ENCODE measurements at places on chromosomes 16 and 17.

DNA sequence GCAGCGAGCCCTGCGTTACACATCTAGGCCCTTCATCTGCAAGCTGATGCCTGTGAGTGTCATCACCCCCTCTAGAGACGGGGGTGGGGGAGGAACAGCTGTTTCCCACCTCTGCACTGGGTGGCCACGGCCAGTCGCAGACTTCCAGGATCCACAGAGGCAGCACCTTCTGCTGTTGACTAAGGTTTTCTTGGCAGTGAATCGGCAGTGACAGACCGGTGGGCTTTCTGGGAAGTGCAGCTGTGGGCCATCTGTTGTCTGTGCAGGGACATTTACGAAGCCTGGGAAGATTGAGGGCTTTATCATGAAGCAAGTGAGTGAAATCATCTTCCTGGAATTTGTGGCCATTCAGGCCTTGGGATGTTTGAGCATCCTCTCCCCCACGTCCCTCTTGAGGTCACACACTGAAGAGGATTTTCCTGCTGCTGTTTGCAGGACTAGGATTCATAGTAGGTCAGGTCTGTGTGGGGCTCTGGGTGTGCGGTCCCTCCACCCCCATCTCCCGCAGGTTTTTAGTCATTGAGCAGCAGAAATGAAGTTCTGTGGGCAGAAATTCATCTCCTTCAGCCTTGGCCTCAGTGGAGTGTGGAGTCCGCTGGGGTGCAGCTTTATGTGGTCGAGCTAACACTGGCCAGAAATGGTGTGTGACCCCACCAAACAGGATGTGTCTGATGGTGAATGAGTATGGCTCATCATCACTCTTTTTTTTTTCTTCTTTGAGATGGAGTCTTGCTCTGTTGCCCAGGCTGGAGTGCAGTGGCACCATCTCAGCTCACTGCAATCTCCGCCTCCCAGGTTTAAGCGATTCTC, 12.0 kb downstream of the PGS1 start:
- no peak for DNase-seq

GRCh38 chr16:8605554-8605953, 15.2 kb upstream of the TMEM114 start:
- no peak for DNase-seq

GRCh38 chr16:87316450-87316922, 706 bp downstream of the C16orf95 start:
- no peak for DNase-seq

- no peak for DNase-seq
Observed at GRCh38 chr16:85057948-85058347, 30.4 kb downstream of the KIAA0513 start.

DNA sequence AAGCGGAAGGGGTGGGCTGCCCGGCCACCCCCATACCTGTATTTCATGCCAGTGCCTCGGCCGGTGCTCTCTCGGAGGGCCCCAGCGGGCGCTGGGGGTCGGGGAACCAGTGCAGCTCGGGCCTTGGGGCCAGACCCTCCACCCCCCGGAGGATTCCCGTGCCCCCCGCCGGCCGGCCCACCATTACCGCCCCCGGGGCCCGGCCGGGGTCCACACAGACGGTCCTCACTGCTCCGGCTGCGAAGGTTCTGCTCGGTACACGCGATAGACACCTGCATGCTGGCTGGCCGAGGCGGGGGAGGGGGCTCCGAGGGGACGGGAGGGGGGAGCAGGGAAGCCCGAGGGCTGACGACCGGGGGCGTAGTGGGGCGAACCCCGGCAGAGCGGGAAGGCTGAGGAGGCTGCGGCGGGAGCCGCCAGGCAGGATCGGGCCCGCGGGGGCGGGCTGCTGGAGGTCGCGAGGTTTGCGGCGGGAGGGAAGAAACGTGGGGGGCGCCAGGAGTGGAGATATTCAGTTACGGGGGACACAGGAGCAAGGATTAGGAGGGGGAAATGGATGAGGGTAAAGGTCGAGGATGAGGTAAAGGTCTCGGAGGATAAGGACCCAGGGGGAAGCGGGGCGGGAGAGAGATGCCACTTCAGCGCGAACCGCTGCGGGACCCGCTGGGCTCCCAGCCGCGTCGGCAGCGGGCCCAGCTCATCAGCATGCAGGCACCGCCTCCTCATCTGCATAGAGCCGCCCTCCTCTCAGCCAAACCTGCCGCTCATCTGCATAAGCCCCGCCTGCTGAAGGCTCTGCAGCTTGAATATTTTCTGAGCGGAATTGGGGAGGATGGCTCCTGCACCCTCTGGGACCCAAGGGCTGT, at the start of gene KCNAB3:
KCNAB3 (minus strand) TSS at position 699 of the 866 bp plus-strand sequence; CDS start at position 278, 421 bp downstream.
- DNase-seq, result peak; percentile 67

DNA sequence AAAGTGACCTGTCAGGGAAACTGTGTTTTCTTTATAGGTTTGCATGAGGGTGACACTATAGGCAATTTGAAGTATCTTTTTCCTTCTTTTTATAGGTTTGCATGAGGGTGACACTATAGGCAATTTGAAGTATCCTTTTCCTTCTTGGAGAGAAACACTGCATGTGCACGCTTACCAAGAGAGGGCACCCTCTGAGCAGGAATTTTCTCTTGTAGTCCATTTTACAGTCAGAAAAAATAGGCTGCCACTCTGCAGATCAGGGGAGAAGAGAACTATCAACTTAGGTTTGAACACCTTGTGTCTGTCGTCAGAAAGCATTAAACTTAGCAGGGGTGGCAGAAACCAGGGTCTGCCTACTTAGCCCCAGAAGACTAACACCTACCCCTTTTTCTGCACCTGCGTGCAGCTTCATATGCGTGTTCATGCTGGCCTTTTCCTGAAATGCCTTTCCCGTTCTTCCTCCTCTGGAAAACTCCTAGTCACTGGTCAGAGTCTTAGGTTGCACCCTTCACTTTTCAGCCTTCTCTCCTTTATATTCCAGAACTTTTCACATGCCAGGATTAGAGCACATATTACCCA, 16.4 kb upstream of the SMIM36 start:
- DNase-seq, result peak; percentile 16

DNA sequence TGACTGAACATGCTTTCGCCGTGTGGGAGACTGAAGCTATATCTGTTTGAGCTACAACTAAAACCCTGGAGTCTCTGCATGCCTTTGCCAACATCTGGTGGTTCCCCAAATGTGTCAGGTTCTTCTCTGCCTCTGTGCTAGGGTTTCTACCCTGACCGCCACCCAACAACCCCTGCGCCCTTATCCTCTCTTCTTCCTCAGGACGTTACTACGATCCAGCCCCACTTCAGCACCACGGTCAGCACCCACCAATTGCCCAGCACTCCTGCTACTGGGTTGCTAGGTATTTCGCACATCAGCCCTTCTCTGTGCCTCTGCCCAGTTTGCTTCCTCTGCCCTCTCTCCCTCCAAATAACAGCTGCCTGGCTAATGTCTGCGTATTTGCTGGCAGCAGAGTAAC, 106.3 kb upstream of the HSBP1 start:
- DNase-seq, result no peak

DNA sequence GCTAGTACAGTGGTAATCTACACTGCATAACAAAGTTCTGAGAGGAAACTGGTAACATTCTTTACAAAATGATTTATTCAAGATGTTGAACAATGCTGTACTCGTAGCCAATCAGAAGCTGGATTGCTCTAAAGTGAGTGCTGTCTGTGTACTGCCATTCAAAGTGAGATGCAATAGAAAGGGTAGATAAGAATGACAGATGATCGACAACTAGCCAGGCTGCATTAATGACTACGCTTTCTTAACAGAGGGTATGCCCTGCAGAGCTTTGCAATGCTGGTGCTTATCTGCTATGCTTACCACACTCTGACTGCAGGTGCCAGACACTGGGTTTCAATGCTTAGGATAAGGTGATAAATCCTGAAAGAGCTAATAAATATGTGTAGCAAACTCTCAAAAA, 46.1 kb upstream of the SLC25A19 start:
- DNase-seq, result no peak

- no peak for DNase-seq
Observed at GRCh38 chr17:73338050-73338521, 26.3 kb upstream of the CDC42EP4 start.

DNA sequence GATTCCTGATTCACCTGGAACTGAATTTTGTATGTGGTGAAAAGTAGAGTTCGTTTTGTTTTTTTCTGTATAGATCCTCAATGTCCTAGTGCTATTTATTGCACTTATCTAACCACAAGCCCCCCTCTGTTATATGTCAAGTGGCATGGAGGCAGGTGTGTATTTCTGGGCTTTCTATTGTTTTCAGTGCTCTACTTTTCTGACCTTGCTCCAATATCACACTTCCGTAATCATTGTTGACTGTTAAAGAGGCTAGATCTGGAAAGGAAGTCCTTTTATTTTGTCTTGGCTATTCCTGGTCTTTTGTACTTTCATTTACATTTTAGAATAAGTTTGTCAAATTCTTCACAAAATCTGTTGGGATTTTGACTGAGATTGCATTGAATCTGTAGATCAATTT, 26.8 kb upstream of the FBXO47 start:
- no peak for DNase-seq

DNA sequence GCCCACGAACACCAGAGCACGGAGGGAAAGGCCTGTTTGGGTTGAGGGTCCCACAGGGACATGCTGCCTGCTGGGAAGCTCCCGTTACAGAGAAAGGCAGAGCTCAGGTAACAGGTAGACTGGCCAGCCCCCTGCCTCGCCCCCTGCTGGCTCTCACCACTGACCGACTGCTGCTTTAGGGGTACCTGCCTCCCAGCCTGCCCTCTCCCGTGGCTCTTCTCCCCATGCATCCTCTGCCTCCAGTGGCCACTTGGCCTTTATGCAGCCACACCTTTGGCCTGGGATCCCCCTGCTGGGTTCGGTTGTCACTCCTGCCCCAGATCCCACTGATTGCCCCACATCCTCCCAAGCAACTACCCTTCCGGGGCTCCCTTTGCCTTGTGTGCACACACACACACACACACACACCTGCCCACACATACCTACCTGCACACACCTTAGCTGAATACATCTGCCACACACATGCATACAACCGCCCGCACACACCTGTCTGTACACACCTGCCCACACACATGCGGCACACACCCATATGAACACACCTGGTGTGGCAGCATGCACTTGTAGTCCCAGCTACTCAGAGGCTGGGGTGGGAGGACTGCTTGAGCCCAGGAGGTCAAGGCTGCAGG, 7.1 kb downstream of the MCRIP1 start:
- DNase-seq, result no peak

- DNase-seq, result peak; percentile 88
Observed at GRCh38 chr16:4522051-4522581, 16.5 kb downstream of the CDIP1 start.

DNA sequence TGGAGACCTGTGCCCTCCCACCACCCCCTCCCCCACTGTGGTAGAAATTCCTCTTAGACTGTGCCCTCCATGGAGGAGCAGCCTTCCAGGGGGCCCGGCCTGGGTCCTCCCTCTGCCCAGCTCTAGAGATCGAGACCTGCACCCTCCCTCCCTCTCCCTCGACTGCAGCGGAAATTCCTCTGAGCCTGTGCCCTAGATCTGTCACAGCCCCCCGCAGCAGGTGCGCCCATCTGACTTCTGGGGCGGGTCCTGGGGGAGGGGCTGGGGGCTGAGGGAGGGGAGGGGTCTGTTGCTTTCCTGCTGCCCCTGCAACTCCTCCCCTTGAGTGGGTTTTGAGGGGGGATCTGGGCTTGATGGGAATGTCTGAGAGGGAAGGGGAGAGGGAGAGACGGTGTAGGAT, 177.8 kb upstream of the GSE1 start:
- no peak for DNase-seq

DNA sequence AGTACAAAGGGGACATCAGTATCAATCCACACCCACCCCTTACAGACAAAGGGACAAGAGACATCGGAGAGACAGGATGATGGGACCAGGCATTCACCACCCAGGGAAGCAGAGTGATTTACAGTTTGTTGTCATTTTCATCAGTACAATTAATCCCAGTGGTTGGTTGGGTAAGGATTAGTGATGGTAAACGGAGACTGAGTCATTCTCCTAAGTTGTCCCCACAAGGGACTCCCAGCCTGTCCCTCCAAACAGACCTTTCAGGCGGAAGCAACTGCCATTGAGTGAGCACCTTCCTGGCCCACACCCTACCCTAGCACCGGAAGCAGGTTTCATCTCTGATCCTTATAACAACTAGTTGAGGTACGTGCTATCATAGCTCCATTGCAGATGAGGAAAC, 11.2 kb downstream of the PPL start:
- no peak for DNase-seq

DNA sequence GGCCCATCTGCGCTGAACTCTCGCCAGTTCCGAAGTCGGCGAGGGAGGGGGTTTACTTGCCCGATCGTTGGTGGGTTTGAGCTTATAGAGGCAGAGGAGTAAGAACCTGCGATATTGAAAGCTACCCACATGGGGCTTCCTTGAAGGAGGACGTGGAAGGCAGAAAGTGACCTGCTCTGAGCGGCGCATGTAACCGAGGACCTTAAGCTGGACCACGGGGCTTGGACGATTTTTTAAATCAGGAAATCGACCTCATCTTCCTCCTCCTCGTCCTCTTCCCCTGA, 2.0 kb downstream of the PRAC2 start:
- no peak for DNase-seq

- no peak for DNase-seq
Observed at GRCh38 chr16:2282866-2283555, 15.1 kb upstream of the RNPS1 start.

GRCh38 chr16:88012360-88012759, 61.1 kb downstream of the BANP start:
- DNase-seq, result no peak

DNA sequence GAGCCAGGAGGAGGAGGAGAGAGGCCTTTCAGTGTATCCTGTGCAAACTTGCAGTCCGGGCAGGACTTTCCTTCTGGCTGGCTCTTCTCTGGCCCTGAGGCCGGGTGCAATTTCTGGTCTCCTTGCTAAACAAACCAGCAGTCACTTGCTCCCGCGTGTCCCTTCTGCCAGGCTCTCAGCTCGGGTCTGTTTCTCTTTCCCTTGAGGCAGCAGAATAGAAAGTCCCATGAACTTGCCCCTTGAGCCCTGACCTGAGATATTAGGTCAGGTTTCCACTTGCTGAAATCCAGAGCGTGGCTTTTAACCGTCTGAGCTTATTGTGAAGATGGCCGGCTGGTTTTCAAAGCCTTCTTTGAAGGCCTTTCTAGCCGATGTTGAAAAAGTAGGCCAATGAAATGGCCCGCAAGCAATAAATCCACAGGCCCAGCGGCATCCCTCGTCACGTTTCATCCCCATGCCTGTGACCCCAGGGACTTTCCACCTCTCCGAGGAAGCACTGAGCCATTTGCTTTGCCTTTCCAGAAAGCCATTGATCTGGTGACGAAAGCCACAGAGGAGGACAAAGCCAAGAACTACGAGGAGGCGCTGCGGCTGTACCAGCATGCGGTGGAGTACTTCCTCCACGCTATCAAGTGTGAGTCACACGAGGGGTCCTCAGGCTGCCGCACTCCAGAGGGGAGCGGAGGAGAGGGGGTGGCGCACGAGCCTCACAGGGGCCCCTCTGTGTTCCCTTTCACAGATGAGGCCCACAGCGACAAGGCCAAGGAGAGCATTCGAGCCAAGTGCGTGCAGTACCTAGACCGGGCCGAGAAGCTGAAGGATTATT, 4.5 kb downstream of the VPS4A start:
- no peak for DNase-seq

GRCh38 chr17:64154313-64154695, 24.4 kb upstream of the ERN1 start:
- DNase-seq, result no peak

- no peak for DNase-seq
Observed at GRCh38 chr16:49590166-49590871, 216.7 kb downstream of the C16orf78 start.
